Spleen (tissue), 13 donors: ENCODE measurements at places on chromosomes 12 and 14. TPM values are rescaled to one million over a fixed set of nuclear protein-coding genes. Genes with fewer than 3 reads are reported as not detected.

The CD69 gene
- total RNA-seq: 29.5 TPM

GRCh38 chr12:27194644-27195043 lies 49.4 kb upstream of the STK38L start:
- H3K4me3 ChIP-seq: no peak overlapping the region
- no peak for DNase-seq
- no peaks in the 10 kb centered on the region for H3K4me1 ChIP-seq
- no peaks in the 10 kb centered on the region for H3K36me3 ChIP-seq

The GPRC5A gene
- 3.0 TPM for total RNA-seq

DNA sequence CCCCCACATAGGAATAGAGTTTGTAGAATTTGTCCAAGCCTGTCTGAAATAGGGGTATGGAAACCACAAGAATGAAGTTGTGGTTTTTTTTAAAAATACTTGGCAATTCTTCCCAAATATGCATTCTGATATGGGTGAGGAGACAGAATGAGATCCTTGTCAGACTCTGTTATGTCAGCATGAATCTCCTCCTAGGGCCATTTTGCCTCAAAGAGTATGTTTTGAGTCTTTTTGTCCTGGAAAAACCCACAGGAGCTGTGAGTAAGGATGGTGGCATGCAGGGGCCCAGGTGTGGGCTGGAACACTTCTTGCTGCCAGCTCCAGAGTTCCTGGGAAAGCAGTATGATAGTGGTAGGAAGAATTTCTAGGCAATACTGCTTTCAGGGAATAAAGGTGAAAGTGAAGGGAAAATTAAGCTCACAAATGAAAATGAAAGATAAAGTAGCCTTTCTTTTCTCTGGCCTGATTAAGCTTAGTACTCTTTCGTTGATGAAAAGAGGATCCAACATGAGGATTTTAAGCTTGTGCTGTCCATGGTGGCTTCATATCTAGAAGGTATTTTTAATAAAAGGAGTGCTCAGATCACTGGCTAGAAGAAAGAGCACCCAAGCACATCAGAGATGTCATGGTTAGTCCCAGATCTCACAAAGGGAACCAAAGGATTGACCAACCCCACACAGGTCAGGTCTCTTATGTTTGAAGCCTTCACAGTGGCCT lies 130.8 kb downstream of the LLPH start:
- no peak for DNase-seq
- no peak overlapping the region for H3K27ac ChIP-seq
- no peaks in the 10 kb centered on the region for H3K4me1 ChIP-seq
- no peak overlapping the region for H3K4me3 ChIP-seq
- H3K27me3 ChIP-seq: no peaks in the 10 kb centered on the region

The GPR132 gene
- 23.1 TPM for total RNA-seq

The USP44 gene
- total RNA-seq: 4.4 TPM

The MYL6B gene
- total RNA-seq: 101 TPM

DNA sequence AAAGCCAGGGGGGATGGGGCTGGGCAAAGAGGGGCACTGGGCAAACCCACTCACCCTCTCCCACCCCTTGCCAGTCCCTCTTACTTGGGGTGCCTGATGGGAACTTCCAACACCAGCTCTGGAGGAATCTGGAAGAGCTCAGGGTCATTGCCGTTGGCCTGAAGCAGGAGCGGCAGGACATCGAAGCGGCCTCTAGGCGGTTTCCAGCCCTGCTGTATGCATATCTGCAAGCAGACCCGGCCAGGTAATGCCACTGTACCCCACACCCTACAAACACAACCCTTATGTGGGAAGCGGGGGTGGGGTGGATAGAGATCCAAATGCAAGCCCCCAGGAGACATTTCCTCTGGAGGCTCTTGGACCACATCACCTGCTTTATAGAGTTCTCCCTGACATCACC lies 83.6 kb downstream of the NOS1 start:
- no peak for DNase-seq
- no peak overlapping the region for H3K4me3 ChIP-seq
- H3K36me3 ChIP-seq: no peaks in the 10 kb centered on the region
- no peaks in the 10 kb centered on the region for H3K4me1 ChIP-seq
- H3K27ac ChIP-seq: no peak overlapping the region
- H3K27me3 ChIP-seq: no peaks in the 10 kb centered on the region
